ENCODE measurements at places on chromosomes 1 and 21.

DNA sequence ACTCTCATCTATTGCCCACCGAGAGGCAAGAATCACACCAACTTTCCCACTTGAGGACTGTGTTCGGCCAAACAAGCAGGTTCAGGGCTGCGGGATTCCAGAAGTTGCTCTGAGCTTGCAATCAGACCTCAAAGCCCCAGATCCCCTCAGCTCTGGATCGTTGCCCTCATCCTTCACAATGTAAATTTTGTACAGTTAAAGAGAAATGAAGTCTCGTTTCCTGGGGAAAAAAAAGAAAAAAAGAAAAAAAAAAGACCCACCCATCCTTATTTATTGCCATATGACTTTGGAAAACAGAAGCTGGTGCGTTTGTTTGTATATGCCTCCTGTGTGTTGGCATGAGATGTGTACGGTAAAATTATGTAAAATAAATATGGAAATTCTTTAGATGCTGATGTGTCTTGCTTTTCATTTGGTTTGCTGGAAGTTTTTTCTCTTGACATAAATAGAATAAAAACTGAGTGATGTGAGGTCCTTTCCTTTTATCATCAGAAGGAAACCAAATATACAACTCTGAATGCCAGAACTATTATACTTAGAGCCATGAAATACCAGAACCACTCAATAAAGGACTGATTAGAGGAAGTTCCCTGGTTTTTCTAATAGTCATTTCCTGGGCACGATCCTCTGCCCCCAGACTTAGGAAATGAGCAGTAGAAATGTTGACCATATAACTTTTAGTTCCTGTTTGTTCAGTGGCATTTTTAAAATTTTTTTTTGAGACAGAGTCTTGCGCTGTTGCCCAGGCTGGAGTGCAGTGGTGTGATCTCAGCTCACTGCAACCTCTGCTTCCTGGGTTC, 48.7 kb downstream of the LHX4 start:
- DNase-seq: no peak

DNA sequence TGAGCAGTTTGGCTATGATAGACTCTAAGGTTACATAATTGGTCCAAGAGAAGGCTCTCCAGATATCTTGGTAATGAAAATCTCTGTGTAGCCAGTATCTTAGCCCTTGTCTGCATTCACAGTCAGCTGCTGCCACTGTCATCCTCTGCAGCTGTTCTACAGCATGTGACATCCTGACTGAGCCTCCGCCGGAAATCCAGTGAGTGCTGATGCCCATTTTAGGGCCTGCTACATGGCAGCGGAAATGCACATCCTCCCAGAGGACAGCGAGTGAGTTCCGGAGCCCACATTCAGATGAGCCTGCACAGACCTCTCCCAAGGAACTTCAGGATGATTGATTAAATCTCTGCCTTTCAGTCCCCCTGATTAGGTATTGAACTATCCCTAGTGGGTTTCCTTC, 237.1 kb downstream of the HHIPL2 start:
- DNase-seq: no peak

DNA sequence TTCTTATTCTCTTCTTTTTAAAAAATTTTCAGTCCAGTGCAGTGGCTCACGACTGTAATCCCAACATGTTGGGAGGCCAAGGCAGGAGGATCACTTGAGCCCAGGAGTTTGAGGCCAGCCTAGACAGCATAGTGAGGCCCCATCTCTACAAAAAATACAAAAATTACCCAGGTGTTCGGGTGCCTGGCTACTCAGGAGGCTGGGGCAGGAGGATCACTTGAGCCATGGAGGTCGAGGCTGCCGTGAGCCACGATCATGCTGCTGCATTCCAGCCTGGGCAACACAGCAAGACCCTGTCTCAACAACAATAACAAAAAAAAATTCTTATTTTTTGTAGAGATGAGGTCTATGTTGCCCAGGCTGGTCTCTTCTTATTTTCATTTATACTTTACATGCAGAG, 7.9 kb downstream of the PLA2G2D start:
- DNase-seq: no peak

DNA sequence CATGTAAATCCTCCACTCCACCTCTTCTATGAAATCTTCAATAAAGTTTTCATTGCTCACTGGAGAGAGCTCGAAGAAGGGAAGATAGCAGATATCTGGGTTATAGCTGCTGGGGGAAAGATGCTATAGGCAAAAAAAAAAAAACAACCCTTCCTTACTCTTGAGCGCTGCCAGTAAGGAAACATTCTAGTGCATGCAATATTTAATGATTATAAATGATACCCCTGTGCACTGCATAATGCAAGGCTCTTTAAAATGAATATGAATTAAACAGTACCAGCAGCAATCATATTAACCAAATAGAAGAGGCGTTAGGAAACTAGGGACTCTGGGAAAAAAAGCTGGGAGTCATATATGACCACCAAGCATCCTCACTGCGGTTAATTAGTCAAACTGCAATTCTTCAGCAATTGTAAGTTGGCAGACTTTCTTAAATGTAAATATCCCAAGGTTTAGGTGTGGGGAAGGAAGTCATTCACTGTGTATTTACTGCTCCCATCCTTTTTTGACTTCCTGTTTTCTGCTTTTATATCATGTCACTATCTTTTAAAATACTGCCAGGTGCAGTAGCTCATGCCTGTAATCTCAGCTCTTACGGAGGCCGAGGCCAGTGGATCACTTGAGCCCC, 3.7 kb upstream of the DMRTB1 start:
- DNase-seq: no peak

DNA sequence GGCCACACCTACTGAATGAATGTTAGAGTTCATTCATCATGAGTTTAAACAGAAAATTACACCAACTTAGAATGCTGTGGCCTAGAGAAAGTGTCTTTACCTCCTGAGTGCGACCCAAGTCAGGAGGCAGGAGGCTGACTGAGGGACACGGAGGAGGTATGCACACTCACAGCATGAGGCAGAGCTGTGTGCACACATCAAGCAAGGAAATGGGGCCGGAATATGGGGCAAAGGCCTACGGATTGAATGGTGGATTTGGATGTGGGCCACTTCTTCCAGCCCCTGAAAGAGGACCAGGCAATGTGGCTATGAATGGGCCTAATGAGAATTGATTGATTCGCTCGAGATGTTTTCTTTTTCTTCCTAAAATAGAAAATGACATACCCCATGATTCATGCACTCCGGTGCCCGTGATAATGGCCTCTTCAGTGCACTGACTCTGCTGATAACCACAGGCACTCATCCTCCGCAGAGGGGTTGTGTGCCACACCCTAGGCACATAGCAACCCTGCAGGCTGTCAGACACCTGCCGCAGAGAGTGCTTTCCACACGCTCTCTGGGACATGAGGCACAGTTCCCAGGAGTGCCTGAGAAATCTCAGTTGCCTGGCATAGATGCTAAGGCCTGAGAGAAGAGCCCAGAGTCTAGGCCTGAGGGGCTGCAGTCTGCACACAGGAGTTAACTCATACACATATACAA, 155.5 kb downstream of the GLUL start:
- DNase-seq: peak; percentile 92

GRCh38 chr1:54919367-54920359, 32.7 kb upstream of the DHCR24 start:
- DNase-seq: no peak

- DNase-seq: peak; percentile 47
Observed at GRCh38 chr1:168114845-168115244, 21.9 kb downstream of the GPR161 start.

DNA sequence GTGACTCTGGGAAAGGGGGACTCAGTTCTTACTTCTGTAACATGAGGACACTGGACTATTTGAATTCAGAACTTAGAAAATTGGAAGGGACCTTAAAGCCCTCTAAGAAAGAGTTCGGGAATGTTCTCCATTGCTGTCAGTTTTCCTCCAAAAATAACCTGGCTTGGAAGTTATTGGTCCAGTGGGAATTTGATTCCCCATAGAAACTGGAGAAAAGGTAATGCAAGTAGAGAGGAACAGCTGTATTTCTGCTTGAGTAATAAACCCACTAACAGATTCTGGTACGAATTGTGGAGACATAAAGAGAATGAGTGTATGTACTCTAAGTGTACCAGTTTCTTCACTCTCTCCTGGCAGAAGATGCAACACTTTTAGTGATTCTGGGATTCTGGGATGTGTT, 1.8 kb downstream of the ZBED6 start:
- DNase-seq: no peak

- no peak for DNase-seq
Observed at GRCh38 chr1:178580876-178581275, 68.0 kb downstream of the TEX35 start.

DNA sequence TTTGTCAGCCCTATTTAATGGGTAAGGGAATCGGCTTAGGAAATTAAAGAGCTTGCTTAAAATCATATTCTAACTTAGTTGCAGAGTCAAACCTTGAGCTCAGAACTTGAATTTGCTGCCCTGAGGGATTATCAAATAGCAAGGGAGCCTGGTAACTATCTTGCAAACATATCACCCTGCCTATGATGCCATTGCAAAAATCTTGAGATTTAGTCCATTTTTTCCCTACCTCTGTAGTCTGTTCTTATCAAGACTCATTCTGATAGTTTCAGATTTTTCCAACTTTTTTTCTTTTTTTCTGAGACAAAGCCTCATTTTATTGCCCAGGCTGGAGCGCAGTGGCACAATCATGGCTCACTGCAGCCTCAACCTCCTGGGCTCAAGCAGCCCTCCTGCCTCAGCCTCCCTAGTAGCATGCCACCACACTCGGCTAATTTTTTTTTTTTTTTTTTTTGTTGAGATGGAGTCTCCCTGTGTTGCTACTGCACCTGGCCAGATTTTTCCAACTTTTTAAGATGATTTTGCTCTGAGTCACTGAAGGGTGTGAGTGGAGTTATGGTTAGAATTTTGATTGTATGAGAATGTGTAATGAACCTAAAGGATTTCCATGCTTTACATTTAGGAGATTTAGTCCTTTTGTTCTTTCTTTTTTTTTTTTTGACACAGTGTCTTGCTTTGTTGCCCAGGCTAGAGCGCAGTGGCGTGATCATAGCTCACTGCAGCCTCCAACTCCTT, 12.2 kb downstream of the SARS1 start:
- no peak for DNase-seq

- DNase-seq: peak; percentile 50
Observed at GRCh38 chr1:50967416-50968157, 2.5 kb upstream of the CDKN2C start.

Measured in NCI-H2029 (cell line).